Metanephros (tissue), 2 donors: ENCODE measurements at places on chromosomes 11 and 22. TPM values are rescaled to one million over a fixed set of nuclear protein-coding genes. Genes with fewer than 3 reads are reported as not detected.

CWF19L2 gene
- 19.9 TPM for total RNA-seq

MMP7 gene
- 33.2 TPM for total RNA-seq

PGM2L1 gene
- 6.0 TPM for total RNA-seq

ESAM gene
- total RNA-seq = 50.8 TPM

PDGFD gene
- total RNA-seq = 24.3 TPM

CDC45 gene
- total RNA-seq = 11.9 TPM

C11orf21 gene
- 3.2 TPM for total RNA-seq

LUZP2 gene
- total RNA-seq = 1.5 TPM

OR5B21 gene
- total RNA-seq = 0.23 TPM

TREH gene
- 2.0 TPM for total RNA-seq

LRRC74B gene
- total RNA-seq = not detected

TBX10 gene
- not detected for total RNA-seq
